Activated naive CD8-positive, alpha-beta T cell treated with anti-CD3 and anti-CD28 coated beads for 36 hours (primary cell): ENCODE measurements at places on chromosomes 7 and 10.

DNA sequence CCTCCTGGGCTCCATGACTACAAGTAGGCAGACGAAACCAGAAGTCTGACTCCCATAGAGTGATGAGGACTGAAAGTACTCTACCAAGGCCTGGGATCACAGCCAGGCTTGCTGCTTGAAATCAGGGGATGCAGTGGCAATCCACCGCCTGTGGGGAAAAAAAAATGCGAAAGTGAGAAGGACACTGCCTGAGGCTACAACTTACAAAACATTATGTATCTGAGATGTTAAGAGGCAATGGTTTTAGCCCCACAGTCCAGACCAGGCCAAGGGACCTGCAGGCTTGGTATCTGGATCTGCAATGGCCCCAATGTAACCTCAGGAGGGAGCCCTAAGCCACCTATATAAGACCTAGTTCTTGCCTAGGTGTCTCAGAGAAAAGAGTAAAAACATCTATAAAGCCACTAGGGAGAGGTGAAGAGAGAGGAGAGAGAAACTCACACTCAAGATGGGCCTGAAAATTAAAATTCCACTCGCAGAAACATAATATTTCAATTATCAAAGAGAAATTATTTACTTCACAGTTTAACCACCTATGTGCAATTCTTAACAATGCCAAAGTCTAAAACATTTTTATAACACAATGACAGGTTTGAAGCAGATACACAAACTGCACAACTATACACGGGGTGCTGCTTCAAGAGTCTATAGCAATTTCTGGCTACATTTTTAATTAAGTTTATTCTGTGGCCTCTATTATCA is 13.9 kb downstream of the DNAJC1 start:
- DNase-seq, result peak; percentile 14

GRCh38 chr7:132084776-132085388 is 491.4 kb downstream of the PLXNA4 start:
- DNase-seq, result no peak

DNA sequence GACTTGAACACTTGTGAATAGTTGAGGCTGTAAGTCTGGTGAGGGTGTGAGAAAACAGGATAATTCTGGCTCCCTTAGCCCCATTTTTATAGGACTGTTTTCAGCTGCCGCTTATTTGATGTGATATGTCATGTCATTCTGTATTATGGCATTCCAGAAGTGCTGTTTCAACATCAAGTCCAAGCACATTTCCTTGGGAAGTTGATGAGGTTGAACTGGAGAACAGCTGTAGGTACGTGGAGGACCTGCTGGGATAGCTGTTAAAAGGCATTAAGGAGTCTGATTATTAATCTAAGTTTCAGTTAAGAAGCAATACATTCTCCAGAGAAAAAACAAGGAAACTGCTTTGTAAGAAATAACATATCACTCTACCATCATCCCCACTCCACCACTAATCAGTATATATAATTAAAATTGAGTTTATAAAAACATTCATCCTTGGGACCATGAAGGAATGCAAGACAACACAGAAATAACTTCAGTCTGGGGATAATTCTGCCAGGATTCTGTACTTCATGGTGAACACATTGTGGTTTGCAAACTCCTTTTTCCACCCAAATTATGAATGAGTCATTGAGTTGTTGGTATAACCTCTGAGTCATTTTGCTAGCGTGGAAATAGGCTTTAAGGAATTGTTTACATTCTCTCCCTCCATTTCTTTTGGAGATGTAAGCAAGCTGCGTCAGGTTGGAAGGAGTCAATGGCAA is 39.9 kb upstream of the TMEM229A start:
- no peak for DNase-seq

- DNase-seq, result no peak
Observed at GRCh38 chr7:38413784-38414183, 140.3 kb upstream of the TARP start.

- no peak for DNase-seq
Observed at GRCh38 chr7:25578991-25579777, 350.9 kb upstream of the NPVF start.
